ENCODE measurements at places on chromosomes 4 and X.
A peak's percentile ranks its signal among the peaks of the same experiment; 100 is the strongest.

GRCh38 chr4:2745981-2746806 is 9.9 kb downstream of the TNIP2 start:
- peak; percentile 42 for DNase-seq

DNA sequence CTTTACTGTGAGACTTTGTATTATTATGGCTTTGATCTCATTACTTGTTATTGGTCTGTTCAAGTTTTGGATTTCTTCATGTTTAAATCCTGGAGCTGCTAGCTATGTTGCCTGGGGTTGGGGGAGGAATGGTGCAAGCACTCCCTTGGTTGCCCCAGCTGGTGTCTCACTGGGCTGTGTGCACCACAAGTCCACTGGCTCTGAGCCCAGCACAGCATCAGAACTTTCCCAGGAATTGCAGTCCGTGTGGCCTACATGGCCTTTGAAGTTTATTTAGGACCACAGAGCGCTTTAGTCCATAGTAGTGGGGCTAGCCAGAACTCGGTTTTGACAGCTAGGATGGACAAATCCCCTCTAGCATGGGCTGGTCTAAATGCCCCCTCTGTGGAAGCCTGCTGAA is 278.8 kb upstream of the RPS6KA3 start:
- DNase-seq, result no peak

- no peak for DNase-seq
These were observed 98.1 kb upstream of the MSX1 start for GRCh38 chr4:4761128-4761982.

DNA sequence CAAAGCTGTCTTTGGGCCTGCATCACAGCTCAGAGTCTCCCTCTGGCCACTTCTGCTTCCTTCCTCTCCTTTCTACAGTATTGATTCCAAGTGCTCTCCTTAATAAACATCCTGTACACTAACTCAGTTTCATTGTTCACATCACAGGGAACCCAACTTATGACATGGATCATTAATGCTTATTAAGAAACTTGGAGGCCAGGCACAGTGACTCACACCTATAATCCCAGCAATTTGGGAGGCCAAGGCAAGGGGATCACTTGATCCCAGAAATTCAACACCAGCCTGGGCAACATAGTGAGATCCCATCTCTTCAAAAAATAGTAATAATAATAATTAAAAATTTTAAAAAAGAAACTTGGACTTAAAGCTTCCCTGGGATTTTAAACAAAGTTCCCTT is 89.2 kb upstream of the EFHC2 start:
- no peak for DNase-seq

- DNase-seq, result no peak
These were observed 9.4 kb upstream of the GPR173 start for GRCh38 chrX:53039236-53039635.

DNA sequence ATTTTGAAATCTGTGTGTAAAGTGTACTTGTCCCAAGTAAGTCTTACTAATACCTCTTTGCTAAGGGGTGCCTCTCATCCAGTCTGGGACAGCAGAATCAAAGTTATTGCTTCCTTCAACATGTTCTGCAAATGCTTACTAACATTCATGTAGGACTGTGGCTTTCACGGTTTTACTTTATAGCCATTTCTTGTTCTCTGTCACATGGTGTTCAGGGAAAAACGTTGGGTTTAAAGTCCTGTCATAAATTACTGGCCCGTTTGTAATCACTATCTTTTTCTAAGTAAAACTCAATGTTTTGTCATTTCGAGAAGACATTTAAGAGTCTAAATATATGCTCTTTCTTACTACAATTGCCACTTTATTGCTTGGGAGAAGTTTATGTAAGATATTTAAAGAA is 321.1 kb downstream of the STIM2 start:
- no peak for DNase-seq

DNA sequence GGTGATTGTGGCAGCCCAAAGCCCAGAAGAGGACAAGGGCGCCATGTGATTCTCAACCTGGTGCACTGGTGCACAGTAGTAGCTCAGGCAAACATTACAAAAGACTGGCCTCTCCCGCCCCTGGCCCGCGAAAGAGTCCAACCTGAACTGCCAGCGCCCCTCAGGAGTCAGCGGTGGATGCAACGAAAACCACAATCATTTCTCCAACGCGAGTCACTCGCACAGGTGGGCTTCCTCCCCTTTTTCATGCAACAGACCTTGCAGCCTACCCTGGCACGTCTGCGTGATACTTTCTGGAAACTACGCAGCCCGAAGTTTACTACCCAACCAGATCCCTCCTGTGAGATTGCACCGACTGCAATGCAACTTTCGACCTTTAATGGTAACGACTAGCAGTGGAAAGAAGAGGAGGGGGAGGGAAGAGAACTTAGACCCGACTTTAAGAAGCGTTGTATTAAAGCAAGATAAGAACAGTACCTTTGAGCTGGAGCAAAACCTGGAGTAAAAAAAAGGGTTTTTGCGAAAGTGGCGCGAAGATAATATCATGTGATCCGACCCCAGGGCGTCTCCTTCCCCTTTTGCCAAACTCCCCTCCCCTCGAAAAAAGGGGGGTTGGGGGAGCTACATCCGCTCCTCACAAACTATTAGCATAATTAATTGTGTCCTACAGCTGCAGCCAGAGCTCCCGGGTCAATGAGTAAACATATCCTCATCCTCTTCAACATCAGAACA is 63.3 kb upstream of the CCDC160 start:
- DNase-seq, result no peak

- no peak for DNase-seq
These were observed 49.8 kb downstream of the FNIP2 start for GRCh38 chr4:158818560-158819140.

DNA sequence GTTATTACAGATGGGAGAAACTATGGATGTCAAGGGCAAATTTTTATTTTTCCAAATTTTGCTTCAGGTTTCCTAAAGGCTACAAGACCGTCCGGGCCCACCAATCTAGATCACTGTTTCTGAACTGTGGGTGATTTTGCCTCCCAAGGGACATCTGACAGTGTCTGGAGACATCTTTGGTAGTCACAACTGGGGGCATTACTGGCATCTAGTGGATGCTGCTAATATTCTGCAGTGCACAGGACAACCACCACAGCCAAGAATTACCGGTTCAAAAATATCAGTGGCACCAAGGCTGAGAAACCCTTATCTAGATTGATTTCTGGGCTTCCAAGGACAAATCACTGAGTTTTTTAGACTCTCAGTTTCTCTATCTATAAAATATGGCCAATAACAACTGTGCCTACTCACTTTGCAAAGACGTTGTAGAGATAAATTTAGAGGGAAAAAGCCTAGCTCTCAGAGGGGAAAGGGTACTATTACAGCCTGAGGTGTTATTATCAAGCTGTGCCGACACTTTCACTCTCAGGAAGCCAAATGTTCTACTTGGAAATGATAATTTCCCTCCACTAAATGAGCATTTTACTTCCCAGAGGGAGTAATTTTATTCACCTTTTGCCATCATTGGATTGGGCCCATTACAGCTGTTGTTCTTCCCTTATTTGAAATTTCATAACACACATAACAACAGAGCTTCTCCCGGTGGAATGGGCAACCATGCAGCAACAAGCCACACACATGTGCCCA is 442.1 kb downstream of the CENPC start:
- no peak for DNase-seq

DNA sequence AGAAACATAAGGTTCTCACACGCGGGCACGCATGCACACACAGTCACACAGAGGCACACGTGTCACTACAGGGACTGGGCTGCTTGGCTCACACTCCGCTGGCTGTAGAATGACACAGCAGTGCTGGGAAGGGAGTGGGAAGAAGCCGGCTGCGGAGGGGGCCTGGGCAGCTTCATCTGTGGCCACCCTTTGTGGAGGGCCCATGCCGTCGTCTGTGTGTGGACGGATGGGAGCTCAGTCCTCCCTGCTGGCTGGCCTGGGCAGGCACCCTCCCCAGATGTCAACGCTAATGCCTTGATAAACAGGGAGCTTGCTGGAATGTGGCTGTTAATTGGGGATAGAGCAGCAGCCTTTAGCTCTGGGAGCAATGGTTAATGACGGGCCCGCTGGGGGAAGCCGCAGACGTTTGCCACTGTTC is 621.1 kb downstream of the BCOR start:
- DNase-seq, result no peak

DNA sequence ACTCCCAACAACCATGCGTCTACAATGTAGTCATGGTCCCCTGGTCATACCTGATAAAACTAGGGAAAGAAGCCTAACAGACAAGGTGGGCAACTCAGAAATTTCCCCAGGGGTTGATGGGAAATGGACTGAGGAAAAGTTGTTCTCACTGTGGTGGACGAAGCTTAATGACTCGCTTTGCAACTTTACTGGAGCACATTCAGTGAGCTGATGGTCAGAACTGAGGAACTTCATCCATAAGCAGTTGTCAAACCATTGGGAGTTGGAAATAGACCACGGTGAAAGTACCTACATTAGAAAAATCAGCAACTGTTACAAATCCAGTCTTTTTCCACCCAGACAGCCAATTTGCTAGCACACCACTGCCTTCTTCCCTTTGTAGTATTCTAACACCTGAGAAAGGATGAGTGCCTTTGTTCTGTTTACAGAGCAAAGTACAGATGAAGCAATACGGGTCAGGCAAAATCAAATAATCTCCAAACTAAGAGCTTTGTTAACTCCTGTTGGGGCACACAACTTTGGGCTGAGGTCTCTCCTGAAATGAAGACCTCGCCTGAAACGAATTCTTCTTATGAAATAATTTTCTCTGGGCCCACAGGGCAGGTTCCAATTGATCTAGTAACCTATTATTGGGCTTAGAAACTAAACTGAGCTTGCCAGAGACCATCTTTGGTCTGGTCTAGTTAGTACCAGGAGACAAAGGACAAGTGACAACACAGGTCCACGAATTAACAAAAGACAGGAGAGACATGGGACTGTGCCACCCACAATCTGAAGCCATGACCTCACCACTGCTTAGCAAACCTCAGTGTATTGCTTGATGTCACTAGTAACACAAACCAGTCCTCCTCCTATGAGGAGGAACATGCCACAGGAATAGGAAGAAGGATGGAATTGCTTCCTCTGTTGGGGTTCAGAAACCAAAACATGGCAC is 58.9 kb upstream of the NFKB1 start:
- DNase-seq, result no peak

DNA sequence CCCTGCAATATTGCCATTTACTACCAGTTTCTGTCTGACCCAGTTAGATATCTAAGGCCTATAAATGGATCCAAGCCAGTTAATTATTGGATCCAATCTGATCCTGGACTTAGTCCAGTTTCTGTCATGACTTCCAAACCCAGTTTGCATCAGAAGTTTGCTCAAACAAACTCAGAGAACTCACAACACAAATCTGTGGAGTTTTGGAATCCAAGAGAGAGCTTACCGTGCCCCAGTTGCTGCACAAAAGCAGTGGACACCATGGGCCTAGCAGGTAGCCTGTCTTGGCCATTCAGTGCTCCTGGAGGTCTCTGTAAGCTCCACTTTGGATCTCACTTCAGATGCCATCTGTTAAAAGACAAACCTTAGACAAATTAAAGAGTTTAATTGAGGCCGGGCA is 174.5 kb downstream of the AASDH start:
- no peak for DNase-seq

DNA sequence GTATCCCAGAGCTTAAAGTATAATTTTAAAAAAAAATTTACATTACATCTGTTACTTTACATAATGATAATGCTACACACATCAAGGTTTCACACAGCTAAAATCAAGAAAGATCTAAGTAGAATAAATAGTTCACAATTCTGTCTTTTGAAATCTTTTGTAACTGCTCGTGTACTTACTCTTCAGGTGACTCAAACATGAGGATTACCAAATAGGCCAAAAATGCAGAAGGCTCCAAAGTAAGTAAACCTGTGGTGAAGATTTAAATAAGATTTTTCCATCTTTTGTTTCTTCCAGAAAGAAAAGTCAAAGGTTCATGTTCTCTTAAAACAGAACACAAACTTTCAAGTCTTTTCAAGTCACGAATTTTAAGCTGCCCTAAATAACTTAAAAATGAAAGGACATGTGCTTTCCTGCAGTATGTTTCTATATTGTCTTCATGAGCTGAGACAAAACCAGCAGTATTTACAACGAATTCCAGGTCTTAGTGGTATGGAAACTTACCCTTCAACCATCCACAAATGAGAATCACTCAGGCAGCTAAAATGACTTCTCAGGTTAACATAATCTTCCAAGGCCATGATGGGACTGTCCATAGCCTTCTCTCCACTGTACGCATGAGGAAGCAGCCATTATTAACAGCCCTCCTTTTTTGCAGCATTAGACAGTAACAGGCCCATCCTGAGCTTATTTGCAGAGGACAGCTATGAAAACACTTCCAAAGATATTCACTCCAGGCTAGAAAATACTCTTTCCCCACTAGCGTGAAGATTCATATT is 172.8 kb upstream of the EDNRA start:
- no peak for DNase-seq

Measured in stimulated activated CD8-positive, alpha-beta memory T cell treated with anti-CD3 and anti-CD28 coated beads, Interleukin-7, amount 100 ng/mL, for 1 hour (primary cell).